Hematopoietic multipotent progenitor cell treated with erythropoietin and hydrocortisone succinate and interleukin-3 and kit ligand, for 4 days (in vitro differentiated cells): ENCODE measurements at places on chromosomes 6 and 20.

DNA sequence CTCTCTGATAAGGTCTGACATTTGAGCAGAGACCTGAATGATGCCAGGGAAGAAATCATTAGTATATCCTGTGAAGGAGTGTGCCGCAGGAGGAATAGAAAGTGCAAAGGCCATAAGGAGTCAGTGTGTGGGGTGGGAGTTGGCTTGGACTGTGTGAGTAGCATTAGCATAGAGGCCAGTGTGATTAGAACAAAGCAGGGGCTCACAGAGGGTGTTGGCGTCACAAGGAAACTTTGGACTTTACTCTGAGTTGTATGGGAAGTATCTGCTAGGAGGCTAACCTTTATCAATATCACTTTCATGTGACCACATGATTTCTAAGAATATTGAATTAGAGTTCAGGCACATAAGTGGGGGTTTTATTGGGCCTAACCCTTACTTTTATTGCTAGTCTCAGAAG is 12.1 kb downstream of the TMEM200A start:
- no peak for DNase-seq

- no peak for DNase-seq
Observed at GRCh38 chr20:42836339-42836738, 353.4 kb downstream of the PTPRT start.

GRCh38 chr6:122740936-122741335 is 38.6 kb upstream of the FABP7 start:
- peak; percentile 57 for DNase-seq

GRCh38 chr6:169738204-169738975 is 13.0 kb downstream of the DYNLT2 start:
- DNase-seq: no peak

- no peak for DNase-seq
Observed at GRCh38 chr6:131688286-131688685, 12.9 kb downstream of the OR2A4 start.

- peak; percentile 73 for DNase-seq
Observed at GRCh38 chr6:5718231-5718947, 288.3 kb downstream of the NRN1 start.

DNA sequence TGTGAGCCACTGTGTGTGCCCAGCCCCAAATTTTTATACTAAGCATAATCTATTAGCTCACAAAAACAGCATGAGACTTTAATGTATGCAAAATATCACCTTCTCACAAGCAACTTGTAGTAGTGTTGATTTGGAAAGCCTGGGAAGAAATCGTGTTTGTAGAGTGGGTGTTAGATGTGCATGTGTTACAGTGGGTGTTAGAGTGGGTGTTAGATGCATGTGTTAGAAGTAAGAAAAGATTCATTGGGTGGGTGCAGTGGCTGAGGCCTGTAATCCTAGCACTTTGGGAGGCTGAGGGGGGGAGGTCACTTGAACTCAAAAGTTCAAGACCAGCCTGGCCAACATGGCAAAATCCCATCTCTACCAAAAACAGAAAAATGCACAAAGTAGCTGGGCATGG is 6.3 kb upstream of the SCAF8 start:
- DNase-seq: no peak

DNA sequence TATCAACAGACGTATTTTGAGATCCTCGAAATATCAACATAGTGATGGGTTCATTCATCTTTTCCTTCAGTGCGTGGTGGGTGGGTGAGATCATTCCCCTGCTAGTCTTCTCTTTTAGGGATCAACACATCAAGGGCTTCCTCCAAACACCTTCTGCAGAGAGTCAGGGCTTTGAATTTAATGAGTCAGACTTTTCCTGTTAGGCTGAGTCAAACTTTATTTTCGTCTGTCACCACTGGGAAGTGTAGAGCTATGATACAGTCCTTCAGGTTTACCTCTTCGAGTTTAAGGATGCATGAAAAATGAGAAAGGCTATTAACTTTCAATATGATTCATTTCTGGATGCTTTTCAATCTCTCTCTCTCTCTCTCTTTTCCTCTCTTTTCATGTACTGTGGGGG is 189.1 kb downstream of the BMP2 start:
- no peak for DNase-seq
